Activated CD8-positive, alpha-beta memory T cell treated with anti-CD3 and anti-CD28 coated beads for 1 hour (primary cell): ENCODE measurements at places on chromosomes 11 and 22.

GRCh38 chr11:132549561-132549960 is 982.7 kb downstream of the OPCML start:
- DNase-seq: no peak

- DNase-seq: no peak
Measured at GRCh38 chr22:28112548-28113043, 193.5 kb upstream of the PITPNB start.

DNA sequence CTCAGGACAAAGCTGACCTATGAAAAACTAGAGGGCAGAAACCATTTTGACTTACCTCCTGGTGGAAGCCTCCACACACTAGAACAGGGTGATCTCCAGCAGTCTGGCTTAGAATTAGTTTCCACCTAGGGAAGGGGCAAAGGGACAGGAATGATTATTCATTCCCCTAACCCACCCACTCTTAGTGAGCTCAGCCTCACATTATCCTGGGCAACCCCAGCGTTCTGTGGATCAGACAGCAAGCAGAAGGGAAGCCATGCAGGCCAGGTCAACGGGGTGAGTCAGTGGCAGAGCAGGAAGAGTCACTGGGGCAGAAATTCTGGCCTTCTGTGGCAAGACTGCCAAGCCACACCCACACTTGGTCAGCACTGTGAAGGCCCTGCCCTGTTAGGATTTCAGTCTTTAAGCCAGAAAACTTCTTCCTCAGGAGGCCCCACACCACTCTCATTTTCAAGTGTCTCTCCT is 10.5 kb downstream of the NUMA1 start:
- no peak for DNase-seq

- no peak for DNase-seq
Measured at GRCh38 chr11:46363455-46364005, 16.3 kb downstream of the DGKZ start.

DNA sequence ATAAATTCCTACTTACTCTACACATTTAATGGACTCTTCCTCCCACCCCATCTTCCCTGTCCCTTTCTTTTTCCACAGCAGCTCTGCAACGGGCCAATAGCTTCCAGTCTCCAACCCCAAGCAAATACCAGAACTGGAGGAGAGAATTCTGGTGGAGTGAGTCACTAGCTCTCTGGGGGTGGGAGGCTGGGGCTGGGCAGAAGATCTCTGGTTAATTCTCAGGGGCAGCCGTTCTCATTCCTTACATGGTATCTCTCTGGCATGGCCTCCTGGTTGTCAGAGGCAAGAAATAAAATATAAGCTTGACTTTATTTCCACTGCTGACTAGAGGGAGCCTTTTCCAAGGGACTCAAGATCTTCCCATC is 90.4 kb upstream of the PARVA start:
- DNase-seq: no peak

- DNase-seq: no peak
Measured at GRCh38 chr11:70557742-70558485, 159.6 kb downstream of the CTTN start.

GRCh38 chr22:29787371-29787980 is 20.3 kb downstream of the UQCR10 start:
- DNase-seq: no peak

DNA sequence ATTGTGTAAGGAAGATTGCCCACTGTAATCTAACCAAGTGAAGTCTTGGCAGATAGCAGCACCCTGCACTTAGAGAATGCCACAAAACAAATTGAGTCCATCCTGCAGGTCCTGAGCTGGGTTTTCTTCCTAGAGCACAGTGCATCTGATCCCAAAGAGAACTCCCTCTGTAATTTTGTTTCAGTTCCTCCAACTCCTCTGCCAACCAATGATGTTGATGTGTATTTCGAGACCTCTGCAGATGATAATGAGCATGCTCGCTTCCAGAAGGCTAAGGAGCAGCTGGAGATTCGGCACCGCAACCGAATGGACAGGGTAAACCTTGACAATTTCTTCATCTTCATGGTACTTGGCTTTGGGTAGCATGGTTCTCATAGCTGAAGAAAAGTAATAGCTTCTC is 33.1 kb upstream of the ST14 start:
- no peak for DNase-seq

- DNase-seq: no peak
Measured at GRCh38 chr11:71466358-71466757, 13.4 kb downstream of the NADSYN1 start.

DNA sequence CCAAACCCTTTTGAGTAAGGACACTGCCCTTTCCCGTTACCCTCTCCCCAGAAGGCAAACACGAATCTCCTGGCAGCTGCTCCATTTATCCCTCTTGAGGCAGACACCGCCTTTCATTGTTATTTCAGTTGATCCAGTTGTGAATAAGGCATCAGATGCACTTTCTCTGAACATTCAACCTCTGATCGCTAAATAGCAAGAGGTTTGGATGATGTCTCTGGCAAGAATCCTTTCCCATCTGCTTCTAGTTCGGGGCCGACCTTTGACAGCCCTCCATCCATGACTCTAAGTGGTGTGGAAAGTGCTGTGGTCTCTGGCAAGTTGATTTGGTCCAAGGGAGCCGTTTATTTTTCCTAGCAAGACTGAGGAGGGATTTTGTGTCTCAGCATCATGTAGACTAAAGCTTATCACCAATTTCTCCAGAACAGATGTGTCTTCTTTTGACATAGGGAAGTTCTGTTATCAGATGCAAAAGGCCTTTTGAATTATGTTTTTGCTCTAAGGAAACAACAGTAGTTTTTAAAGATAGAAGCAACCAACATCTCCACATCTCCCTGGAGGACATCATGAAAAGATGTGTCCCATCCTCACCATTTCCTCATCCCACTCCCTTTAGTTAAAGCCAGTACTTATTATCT is 123.6 kb downstream of the CCDC34 start:
- DNase-seq: no peak
